ENCODE measurements at places on chromosomes 13 and 19.
A peak's percentile ranks its signal among the peaks of the same experiment; 100 is the strongest.

- no peak overlapping the region for H3K27ac ChIP-seq
- no peak for DNase-seq
- H3K4me1 ChIP-seq, result no peaks in the 10 kb centered on the region
- no peak overlapping the region for H3K4me3 ChIP-seq
- H3K36me3 ChIP-seq, result no peaks in the 10 kb centered on the region
- H3K27me3 ChIP-seq, result no peaks in the 10 kb centered on the region
Observed at GRCh38 chr13:44410328-44410859, 36.8 kb downstream of the SERP2 start.

DNA sequence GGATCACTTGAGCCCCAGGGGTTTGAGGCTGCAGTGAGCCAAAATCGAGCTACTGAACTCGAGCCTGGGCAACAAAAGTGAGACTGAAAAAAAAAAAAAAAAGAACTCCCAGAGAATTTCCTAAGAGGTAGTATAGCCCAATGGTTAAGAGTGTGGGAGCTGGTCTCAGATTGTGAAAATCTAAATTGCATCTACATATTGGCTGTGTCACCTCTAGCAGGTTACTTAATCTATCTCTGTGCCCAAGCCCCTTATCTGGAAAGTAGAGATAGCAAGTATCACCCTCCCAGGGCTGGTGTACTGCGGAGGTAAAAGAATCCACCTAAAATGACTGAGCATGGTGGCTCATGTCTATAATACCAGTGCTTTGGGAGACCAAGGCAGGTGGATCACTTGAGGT, 3.7 kb upstream of the PLAUR start:
- no peaks in the 10 kb centered on the region for H3K36me3 ChIP-seq
- no peak overlapping the region for H3K27ac ChIP-seq

DNA sequence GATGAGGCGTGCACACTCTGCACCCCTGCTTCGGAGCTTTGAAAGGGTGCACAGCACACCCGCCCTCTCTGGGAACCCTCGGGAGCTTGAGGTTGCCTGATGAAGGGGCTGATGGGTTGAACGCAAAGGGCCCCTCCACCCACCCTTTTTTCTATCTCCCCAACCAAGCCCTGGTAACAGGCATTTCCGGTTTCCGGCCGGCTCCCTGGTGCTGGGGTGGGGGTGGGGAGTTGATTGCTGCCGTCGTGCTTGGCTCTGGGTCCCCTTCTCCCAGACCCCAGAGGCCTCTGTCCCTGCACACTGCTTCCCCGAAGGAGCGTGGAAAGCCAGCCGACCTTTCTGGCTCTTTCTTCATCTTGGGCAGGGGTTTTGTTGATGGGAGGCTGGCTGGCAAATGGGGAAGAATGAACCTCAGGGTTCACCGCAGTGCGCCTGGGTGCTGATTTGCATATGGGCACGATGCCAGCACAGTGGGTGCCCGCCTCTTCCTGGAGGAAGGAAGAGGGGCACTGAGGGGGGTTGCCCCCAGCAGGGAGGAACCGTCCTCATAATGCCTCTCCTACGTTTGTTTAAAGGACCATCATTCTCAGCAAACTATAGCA, 29.1 kb downstream of the VAV1 start:
- DNase-seq, result peak; percentile 80
- peaks cover 76% of the 10 kb centered on the region for H3K4me1 ChIP-seq
- H3K36me3 ChIP-seq, result peaks cover 5% of the 10 kb centered on the region
- H3K27ac ChIP-seq, result peak overlapping the region; percentile 43

DNA sequence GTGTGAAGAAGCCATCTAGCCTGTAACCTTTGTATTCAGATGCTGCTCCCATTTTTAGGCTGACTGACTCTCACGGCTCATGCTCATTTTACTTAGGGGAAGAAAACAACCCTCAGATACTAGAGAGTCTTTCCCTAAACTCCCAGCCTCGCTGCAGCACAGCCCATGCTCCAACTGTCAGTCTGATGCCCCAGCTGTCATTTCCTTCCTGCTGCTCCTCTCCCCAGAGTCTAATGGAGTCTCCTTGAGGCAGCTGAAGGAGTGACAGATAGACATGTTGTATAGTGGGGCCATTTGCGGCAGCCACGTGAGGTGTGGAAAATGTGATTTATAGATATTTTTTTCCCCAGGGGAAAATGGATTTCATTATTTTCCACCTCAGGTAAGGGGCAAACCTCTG, 59.2 kb upstream of the OLFM4 start:
- H3K27me3 ChIP-seq, result peaks cover 2% of the 10 kb centered on the region
- H3K27ac ChIP-seq, result no peak overlapping the region
- no peaks in the 10 kb centered on the region for H3K36me3 ChIP-seq
- H3K4me3 ChIP-seq, result no peak overlapping the region
- no peak for DNase-seq

- H3K4me3 ChIP-seq, result peak overlapping the region; percentile 100
- no peak for DNase-seq
- peaks cover 3% of the 10 kb centered on the region for H3K36me3 ChIP-seq
- H3K27me3 ChIP-seq, result no peaks in the 10 kb centered on the region
Observed at GRCh38 chr19:2783781-2784145, 690 bp upstream of the SGTA start.

- H3K4me3 ChIP-seq, result peak overlapping the region; percentile 7
- peaks cover 4% of the 10 kb centered on the region for H3K27me3 ChIP-seq
- peak; percentile 66 for DNase-seq
- H3K27ac ChIP-seq, result no peak overlapping the region
- H3K4me1 ChIP-seq, result peaks cover 63% of the 10 kb centered on the region
- H3K36me3 ChIP-seq, result no peaks in the 10 kb centered on the region
Observed at GRCh38 chr19:38559428-38560401, 58.0 kb downstream of the MAP4K1 start.

DNA sequence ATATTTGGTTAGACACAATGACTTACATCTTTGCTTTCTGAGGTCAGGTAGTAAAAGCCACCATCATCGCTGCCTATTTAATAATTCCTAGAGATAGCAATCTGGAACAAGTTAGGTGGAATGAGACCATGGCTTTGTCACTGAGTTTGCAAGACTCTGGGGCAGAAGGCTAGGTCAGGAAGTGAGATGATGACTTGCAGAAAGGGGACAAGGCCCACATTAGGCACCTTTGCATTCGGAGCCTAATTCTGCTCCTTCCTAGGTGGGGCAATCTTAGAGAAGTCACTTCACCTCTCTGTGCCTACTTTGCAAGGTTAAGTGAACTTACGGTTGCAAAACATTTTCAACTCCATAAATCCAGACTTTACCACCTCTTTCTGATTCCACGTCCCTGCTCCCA, 10.3 kb downstream of the EDDM13 start:
- H3K36me3 ChIP-seq, result peaks cover 2% of the 10 kb centered on the region
- H3K27ac ChIP-seq, result no peak overlapping the region
- H3K27me3 ChIP-seq, result no peaks in the 10 kb centered on the region
- DNase-seq, result no peak

GRCh38 chr19:7004313-7004931, 16.8 kb downstream of the MBD3L2B start:
- no peak overlapping the region for H3K27ac ChIP-seq
- H3K36me3 ChIP-seq, result no peaks in the 10 kb centered on the region
- H3K27me3 ChIP-seq, result no peaks in the 10 kb centered on the region
- no peak for DNase-seq
- no peak overlapping the region for H3K4me3 ChIP-seq

- no peaks in the 10 kb centered on the region for H3K4me1 ChIP-seq
- H3K4me3 ChIP-seq, result no peak overlapping the region
- no peak for DNase-seq
- H3K27ac ChIP-seq, result no peak overlapping the region
- H3K36me3 ChIP-seq, result no peaks in the 10 kb centered on the region
- H3K27me3 ChIP-seq, result no peaks in the 10 kb centered on the region
Observed at GRCh38 chr13:86020351-86021002, 221.3 kb upstream of the SLITRK6 start.
